ENCODE measurements at places on chromosomes 2 and 18.

DNA sequence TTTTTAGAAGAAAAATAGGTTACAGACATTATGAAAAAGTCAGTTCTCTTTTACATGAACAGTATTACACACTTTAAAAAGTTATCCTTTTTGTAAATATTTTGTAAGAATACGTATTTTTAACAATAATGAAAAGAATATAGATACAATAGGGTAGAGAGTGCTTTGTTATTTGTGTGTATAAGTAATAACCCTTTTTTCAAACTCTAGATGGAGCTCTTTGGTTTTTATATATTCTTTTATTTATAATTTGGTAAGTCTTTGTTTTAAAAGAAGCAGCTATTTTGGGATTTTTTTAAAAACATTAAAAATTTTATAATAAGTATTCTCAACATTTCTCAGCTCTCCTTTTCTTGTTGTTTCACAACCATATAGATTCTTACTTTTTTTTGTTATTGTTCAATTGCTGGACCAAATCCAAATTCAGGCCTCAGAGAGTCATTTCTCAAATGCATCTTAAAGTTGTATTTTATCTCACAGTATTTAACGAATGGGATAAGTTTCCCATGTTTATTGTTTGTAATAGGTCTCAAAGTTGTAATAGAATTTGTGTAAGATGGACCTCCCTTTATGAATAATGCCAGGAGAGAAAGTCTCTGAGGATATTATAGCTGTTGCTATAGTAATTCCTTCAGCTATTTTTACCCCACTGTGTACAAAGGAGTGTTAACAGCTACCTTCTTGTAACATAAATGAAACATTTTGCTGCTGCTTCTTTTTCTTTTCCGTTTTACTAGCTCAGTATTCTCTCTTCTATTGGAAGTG is 46.4 kb downstream of the ACYP2 start:
- DNase-seq, result no peak

GRCh38 chr18:62381373-62381772 is 56.3 kb downstream of the TNFRSF11A start:
- DNase-seq, result no peak

GRCh38 chr18:22223254-22223964 is 54.0 kb downstream of the GATA6 start:
- DNase-seq, result peak; percentile 91

DNA sequence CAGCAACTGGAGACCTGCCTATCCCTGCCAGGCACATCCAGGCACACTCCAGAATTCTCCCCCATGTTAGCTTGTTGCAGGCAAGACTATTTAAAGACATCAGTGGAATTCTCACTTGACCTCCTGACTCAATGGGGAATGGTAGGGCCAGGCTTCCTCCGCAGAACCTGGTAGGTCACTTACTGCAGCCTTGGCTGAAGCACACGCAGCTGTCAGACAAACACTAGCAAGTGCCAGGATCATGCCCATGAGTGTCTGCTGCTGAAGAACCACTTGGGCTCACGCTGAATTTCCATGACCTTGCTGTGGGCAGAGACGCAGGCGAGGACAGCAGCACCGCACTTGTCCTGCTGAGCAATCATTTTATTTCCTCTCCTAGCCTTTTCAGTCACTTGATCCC is 3.2 kb downstream of the LRRC30 start:
- DNase-seq, result no peak

GRCh38 chr2:203972066-203972465 is 35.5 kb downstream of the ICOS start:
- no peak for DNase-seq

DNA sequence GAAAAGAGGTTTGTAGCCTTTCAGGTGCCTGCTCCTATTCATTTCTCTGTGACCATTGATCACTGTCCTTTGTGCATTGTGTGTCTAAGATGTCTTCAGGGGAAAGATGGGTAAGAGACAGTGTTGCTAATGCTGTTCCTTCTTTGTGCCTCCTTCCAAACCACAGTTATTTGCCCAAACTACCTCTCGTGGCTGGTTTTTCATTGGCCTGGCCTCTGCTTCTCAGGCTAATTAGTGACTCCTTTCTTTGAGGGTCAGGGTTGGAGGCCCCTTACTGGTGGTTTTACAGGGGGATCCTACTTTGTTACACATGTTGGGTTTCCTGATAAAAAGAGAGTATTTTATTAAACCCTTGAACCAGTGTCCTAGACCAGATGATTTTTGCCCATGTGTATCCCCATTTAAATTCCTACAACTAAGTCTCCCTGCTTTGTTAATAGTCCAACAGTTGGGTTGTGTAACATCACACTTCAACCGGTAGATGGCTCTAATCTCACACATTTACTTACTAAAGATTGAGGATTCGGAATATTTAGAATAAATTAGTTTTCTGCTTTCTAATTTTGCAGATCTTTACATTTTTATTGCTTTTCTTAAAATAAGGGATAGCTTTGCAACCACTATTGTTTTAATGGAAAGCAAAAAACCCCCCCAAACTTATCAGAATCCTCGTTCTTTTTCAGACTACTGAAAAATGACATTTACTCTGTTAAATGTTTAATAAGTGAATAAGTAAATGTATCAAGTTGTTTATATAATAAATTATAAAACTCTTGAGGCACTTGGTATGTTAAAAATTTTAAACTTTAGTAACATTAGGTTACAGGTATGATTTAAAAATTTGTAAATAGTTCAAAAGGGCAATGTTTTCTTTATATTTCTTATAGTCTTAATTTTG is 2.4 kb downstream of the MARS2 start:
- DNase-seq, result no peak

GRCh38 chr2:230872151-230872967 is 7.6 kb downstream of the ITM2C start:
- peak; percentile 60 for DNase-seq

DNA sequence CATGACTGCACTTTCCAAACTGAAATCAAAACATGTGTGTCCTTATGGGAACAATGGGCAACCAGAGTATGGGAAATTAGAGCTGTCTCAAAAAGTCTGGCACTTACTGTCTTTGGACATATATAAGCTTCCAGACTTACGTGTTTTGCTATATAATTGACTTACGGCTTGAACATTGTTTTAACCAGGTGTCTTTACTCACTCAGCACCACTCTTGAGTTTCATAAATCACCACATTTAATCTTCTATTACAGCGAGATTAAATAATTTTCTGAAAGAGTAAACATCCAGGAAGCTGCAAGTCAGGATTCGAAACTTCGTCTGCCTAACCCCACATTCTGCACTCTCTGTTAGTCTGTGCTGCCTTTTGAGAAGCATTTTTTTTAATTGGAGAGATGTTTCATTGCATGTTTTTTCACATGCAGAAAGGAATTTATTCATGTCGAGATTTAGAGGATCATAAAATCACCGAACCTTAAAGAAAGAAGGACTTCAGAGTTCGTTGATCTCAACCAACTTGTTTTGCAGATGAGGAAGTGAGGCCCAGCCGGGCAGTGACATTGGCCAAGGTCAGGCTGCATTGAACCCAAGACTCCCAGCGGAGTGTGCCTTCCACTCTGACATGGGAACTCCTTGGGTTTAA is 137.3 kb downstream of the SETBP1 start:
- DNase-seq, result no peak

DNA sequence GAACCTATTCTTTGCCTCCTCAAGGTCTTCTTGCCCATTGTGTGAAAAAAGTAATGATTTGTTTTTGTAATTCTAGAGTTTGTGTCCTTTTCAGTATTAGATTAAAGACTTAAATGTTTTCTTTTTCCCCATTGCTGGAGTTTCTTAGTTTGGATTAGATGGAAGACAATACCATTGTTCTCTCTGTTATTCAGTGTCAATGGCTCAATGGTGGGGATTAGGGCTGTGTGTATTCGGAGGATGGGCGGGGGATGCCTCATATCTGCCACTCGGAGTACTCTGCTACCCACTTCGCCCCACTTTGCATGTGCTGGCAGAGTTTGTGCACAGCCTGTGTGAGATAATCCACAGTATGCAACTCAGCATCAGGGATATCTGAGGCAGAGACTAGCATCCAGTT is 90.1 kb downstream of the KLHL29 start:
- DNase-seq, result no peak

GRCh38 chr2:237939251-237939650 is 27.6 kb upstream of the UBE2F start:
- no peak for DNase-seq

DNA sequence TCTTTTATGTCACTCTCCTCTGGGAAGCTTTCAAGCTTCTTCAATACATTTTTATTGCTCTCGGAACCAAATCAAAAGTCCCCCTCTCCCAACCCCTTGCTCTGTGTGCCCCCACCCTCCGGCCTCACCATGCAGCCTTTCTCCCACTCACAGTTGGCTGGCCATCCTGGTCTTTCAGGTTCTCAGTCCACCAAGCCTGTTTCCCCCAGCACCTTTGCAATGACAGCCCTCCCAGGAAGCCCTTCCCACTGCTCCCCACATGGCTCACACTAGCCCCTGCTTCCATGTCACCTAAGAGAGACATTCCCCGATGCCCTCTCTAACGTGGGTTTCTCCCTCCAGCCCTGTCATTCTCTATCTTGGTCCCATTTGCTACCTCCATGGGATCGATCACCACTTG is 266.6 kb downstream of the SRBD1 start:
- no peak for DNase-seq

- no peak for DNase-seq
Measured at GRCh38 chr2:191318729-191319078, 73.5 kb downstream of the MYO1B start.

DNA sequence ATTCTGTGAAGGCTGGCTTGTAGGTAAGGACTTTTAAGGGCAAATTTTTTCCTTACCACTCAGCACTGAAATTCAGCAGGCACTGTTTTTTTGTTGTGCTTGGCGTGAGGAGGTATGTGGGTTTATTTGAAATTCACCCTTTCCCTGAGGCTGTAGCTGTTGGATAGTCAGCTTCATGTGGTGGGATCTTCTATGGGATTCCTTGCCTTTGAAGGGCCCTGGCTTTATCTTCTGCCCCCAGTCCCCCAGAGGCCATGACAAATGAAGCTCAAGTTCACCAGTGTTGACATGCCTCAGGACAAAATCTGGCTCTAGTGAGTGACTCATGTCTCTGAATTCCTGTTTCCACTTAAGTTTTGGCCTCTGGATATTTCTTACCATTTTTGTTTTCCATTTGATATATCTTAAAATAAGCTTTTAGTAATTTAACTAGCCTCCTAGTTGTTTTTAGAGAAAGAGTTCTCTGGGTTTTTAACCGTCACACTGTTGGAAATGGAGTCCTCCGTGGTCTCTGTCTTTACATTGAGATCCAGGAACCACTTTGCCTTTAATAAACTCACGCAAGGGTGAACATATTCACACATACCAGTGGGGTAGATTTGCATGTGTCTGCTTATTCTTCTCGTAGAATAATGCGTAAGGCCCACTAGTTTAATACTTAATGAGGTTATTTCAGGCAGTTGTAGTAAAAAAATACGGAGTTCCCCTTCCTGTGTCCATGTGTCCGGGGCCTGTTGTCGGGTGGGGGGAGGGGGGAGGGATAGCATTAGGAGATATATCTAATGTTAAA is 211.1 kb upstream of the FAM98A start:
- no peak for DNase-seq

DNA sequence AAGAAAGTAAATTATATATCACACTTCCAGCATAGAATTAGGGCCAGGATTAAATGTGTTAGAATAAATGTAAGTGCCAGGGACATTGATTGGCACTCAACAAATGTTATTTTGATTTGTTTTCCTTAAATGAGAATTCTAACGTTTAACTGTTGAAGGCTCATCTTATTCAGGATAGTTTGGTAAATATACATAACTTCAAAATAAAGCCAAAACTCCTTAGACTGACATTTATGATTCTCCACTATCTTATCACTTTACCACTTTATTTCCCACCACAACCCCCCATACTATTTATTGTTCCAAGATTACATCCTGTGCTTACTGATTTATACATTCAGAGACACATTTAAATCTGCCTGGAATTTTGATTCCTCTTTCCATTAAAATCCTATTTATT is 769.5 kb upstream of the CDH2 start:
- DNase-seq, result no peak

- no peak for DNase-seq
Measured at GRCh38 chr18:37304012-37304680, 261.5 kb downstream of the CELF4 start.

DNA sequence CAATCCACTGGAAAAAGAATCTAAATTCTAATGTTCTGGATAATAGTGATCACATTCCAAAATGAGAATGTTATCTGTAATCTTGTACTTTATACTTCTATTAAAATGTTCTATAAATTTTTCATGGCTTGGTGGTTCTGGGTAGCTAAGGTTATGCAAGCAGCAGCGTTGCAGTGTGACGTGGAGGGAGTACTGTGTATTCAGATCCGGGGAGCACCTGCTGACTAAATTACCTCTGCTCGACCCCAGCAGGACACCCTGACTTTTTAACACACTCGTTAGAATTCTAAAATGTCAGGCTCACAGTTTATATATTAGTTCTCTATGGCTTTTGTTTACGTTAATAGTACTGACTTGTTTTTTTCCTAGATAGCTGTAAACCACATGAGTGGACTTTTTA is 13.0 kb downstream of the ATIC start:
- DNase-seq, result no peak

- DNase-seq, result no peak
Measured at GRCh38 chr2:168690381-168690885, 112.0 kb upstream of the NOSTRIN start.

GRCh38 chr18:68314403-68314802 is 400.5 kb downstream of the TMX3 start:
- DNase-seq, result no peak

GRCh38 chr2:29033172-29033571 is 41.2 kb downstream of the PCARE start:
- DNase-seq, result no peak

- no peak for DNase-seq
Measured at GRCh38 chr18:10508591-10508990, 17.2 kb upstream of the NAPG start.

DNA sequence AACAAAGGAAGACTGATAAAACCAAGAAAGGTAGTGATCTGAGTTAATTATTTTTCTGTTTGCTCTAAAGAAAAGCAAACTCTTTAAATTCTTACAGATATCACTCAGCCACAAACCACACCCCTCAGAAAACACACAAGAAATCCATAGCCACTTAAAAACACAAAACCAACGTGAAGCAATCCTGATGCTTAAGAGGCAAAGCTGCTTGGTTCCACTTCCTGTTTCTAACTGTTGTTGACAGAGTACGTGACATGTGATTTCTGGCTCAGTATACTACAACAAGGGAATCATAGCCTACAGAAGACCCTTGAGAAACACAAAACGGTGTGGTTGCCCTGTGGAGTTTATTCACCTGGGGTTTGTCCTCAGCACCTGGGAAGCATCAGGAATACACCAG is 240.9 kb upstream of the APCDD1 start:
- DNase-seq, result no peak

DNA sequence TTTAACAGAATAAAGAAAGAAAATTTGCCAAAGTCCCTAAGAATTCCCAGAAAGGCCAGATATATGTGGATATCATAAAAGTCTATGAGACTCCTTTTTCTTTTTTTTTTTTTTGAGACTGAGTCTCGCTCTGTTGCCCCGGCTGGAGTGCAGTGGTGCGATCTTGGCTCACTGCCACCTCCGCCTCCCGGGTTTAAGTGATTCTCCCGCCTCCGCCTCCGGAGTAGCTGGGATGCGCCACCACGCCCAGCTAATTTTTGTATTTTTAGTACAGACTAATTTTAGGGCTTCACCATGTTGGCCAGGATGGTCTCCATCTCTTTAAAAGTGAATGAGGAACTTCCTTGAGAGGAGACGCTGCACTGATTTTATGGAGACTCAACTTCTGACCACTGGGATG is 335.2 kb downstream of the FBXO15 start:
- no peak for DNase-seq
